ENCODE measurements at places on chromosomes 1 and 21.

- no peak for DNase-seq
These were observed 36.6 kb downstream of the TFF3 start for GRCh38 chr21:42278451-42279149.

DNA sequence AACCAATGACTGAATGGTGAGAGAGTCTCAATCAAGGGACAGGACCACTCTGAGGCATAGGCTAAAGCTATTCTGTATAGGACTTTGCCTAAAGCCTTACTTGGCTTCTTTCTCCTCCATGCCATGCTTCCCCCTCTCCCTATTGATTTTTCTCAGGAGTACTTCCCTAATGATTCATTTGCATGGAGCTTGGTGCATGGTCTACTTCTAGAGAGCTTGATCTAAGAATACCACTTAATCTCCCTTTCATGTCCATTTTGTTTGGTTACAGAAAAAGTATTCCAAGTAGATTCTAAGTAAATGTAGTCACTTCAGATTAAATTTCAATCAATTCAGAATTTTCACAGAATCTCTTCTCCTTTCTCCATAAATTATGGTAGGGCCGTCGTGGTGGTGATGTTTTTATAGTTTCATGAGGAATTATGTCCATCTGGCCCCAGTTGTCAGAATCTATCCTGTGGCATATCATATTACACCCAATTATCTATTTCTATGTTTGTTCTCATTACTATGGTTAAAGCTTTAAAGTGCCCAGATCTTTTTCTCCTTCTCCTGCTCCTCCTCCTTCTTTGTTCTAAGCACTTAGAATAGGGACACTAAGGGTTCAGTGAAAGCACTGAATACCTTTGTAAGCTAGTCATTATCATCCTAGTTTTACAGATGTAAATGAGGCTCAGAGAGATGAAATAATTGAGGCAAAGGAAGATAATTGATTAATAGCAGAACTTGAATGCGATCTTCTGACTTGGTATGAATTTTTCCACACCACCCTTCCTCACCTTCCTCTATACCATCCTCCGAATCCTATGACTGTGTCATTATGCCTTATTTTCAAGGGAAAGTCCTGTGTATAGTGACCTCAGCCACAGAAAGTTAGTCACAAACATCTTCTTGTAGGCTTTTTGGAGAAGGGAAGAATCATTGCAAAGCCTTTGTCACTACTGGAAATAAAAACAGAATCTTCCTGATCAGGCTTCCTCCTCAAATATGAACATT lies 85.6 kb upstream of the ZRANB2 start:
- no peak for DNase-seq

DNA sequence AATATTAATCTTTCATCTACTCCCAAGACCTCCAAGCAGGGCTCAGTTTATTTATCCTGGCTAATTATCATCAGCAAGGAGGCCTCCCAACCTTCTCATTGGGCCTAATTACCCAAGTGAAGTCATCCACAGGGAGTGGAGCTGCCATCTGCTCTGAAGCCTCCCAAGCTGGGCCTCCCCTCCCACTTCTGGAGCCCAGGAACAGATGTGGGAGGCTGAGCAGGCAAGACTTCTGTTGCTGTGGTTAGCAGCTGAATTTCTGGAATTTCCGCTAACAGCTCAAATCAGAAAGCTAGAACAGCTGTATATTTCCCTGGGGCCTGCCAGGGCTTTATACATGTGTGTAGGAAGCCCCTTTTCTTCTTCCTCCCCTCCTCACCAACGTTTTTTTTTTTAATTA lies 127.5 kb downstream of the UCK2 start:
- peak; percentile 13 for DNase-seq

GRCh38 chr1:29730623-29731022 lies 494.3 kb downstream of the PTPRU start:
- DNase-seq: no peak

- DNase-seq: peak; percentile 60
These were observed 556.8 kb downstream of the PTPRU start for GRCh38 chr1:29793101-29793546.

- DNase-seq: peak; percentile 45
These were observed 6.5 kb downstream of the DEGS1 start for GRCh38 chr1:224189561-224189960.
